ENCODE measurements at places on chromosomes 3 and 15.
A peak's percentile ranks its signal among the peaks of the same experiment; 100 is the strongest.

DNA sequence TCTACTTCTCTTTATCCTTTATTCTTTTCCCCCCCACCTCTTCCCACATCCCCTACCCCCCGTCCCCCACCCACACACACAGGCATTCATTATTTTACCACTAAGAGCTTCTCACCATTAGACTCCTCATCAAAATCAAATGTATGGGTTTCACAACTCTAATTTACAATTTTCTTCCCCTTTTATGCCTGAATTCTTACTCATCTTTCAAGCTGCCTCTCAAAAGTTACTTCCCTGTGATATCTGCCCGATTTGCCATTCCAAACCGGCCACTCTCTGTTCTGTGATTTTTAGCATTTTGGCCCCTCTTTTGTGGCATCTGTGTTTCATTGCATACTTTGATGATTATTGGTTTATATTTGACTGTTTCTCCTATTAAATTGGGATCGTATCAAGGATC lies 42.2 kb downstream of the SLC9A9 start:
- DNase-seq = no peak

DNA sequence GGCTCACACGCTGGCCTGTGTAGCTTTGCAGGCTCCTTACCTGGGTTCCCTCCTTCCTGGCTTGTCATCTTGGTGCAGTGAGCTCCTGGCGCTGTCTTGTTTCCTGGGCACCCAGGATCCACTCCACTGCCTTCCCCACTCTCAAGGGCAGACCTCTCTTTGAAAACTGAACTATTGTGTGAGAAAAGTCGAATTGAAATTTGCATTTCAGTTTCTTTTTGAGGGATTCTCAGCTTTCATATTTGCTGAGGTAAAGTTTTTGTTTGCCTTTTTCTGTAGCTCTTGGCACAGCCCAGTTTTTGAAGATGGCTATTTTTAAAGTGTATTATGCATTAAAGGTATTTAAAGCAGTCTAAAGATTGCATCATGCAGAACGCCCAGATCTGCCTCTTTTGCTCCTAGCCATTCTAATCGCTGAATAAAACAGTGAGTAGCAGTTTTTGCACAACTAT lies 70.1 kb downstream of the CCK start:
- DNase-seq = peak; percentile 90

GRCh38 chr3:8985876-8986275 lies 22.6 kb upstream of the RAD18 start:
- no peak for DNase-seq

DNA sequence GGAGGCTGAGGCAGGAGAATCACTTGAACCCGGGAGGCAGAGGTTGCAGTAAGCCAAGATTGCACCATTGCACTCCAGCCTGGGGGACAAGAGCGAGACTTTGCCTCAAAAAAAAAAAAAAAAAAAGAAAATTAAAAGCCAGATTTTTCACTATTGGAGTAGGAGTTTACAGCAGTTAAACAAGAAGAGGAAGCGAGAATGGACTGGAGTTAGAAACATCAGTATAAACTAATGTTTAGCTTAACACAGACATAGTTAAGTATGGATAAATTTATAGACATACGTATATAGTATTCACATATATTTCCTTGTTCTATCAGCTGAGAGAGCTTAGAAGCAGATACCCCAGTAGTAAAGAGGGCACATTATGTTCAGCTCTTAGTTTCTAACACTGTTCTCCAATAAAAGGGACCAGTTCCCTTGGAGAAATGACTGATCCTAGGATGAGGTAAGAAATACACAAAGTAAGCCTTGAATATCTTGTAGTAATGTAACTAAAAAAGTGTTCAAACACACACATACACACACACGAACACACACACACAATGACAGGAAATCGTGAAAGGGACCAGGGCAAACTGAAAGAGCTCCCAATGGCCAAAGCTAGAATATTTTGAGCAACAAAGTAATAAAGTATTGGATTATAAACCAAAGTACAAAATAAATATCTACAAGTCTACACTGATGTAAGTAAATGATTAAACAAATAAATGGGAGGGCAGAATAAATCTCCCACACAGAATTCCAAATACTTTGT lies 25.1 kb downstream of the PIK3CB start:
- DNase-seq = no peak

GRCh38 chr15:62684123-62684808 lies 358.3 kb upstream of the TPM1 start:
- no peak for DNase-seq

DNA sequence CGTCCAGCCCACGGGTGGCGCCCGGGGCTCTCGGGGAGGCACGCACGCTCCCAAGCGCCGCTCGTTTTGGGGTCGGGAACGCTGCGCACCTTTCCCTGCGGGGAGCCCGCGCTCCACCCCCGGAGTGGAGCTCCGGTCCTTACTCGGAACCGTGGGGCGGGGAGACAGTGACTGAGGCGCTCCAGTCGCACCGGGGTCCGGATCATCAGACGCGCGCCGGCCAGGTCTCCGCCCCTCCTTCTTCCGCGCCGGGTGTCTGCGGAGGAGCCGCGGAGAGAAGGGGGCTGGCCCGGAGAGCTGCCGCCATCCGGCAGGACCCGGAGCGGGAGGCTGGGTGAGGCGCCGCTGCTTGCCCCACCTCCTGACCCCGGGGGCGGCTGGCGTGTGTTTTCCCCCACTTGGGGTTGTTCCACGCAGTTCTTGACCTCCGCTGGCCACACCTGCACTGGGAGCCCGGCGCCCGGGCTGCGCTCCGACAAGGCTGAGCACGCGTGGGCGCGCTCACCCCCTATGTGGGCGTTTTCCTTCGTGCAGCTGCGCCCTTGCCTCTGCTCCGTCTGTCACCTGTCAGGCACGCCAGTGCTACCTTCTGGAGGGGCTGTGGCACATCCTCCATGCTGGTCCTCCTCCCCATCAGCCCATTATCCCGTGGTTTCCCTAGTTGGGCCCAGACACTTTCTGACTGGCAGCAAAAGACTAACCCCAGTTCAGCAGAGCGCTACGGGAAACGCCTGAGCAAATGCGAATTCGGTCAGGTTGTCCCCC lies at the start of gene MCF2L2:
Gene MCF2L2, minus strand, starts transcription at position 173 of the 765 bp plus-strand sequence. CDS start 642 bp downstream, outside the sequence.
- peak; percentile 68 for DNase-seq

GRCh38 chr3:98782824-98783500 lies 19.8 kb downstream of the ST3GAL6 start:
- peak; percentile 56 for DNase-seq

- DNase-seq = peak; percentile 14
These were observed 507.1 kb downstream of the IGSF11 start for GRCh38 chr3:118527514-118528044.

GRCh38 chr15:22888120-22888859 lies 49.8 kb downstream of the NIPA2 start:
- no peak for DNase-seq

- DNase-seq = no peak
These were observed 5.3 kb upstream of the TMEM115 start for GRCh38 chr3:50364573-50365079.

DNA sequence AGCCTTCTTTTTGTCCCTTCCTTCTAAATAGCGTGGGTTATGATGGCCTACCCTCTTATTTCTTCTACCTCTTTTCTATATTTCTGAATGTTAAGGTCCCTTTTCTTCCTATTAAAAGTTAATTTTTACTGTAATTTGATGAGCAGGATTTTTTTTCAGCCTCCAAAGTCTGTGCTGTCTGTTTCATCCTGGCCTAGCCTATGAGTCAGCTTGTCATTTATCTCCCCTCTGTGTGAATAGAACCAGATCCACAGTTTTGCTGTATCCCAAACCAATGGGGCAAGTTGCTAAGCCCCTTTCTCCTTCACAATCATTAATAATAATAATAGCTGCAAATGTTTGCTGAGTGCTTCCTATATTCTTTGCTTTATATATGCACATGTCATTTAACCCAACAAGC lies 18.1 kb upstream of the C3orf38 start:
- no peak for DNase-seq

DNA sequence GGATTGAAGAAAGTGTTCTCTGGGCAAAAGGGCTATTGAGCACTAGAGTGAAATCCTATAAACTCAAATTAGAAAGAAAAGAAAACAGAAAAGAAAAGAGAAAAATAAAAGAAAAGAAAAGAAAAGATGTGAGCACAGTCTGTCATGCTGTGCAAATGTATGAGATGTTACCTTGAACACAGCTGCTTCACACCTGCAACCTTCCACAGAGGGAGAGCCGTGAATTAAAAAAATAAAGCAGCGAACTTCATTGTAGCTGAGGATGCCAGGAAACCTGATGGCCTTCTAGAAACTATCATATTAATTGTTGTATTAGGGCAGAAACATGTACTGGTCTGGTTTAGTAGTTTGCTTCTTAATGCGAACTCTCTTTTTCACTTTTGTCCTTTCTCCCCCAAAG lies 88.0 kb upstream of the SATB1 start:
- DNase-seq = no peak

DNA sequence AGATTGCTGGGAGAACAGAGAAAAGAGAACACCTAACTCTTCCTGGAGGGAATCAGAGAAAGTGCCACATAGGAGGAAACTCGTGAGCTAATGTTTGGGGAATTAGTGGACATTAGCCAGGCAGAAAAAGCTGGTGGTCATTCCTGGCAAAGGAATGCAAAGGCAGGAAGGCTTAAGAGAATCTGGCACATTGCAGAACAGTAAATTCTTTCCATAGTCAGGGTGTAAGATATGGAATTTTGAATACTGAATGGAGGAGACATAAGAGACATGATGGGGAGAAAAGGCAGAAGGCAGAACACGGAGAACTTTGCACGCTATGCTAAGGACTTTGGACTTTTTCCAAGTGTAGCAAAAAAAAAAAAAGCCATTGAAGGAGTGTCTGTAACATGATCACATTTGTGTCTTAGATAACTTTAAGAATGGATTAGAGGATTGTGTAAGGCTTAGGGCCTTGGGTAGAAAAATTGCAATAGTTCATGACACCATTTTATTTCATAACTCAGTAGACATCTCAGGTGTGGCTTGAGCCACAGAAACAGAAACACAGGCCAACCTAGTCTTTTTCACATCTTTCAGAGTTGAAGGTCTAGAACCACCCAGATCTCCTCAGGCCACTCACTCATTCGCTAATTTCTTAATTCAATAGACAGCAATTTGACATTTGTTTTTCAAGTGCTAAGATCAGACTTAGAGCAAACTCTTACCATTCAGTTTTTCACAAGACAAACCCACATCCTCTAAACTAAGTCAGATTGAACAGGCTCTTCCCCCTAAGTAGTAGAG lies 31.2 kb upstream of the CCDC80 start:
- no peak for DNase-seq

GRCh38 chr15:101201411-101202174 lies 50.3 kb downstream of the CHSY1 start:
- no peak for DNase-seq

- peak; percentile 21 for DNase-seq
These were observed 396.3 kb downstream of the IL5RA start for GRCh38 chr3:2713923-2714322.

- DNase-seq = no peak
These were observed 2.6 kb downstream of the KIF7 start for GRCh38 chr15:89652666-89653065.

DNA sequence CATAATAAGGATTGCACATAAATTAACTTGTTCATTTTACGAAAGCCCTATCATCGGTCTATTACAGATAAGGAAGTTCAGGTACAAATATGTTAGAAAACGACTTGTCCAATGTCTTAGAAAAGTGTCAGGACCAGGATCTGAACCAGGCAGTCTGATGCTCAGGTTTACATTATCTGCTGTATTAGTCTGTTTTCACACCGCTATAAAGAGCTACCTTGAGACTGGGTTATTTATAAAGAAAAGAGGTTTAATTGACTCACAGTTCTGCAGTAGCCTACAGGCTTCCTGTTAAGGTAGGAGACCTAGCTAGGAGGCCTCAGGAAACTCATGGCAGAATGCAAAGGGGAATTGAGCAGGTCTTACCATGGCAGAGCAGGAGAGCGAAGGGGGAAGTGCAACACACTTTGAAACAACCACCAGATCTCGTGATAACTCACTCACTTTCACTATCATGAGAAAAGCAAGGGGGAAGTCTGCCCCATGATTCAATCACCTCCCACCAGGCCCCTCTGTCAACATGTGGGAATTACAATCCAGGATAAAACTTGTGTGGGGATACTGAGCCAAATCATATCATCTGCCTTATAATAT lies 45.8 kb upstream of the GOLIM4 start:
- DNase-seq = peak; percentile 18

- DNase-seq = no peak
These were observed 29.8 kb upstream of the EPHB3 start for GRCh38 chr3:184531626-184532280.

- DNase-seq = no peak
These were observed 269.2 kb upstream of the LRTM1 start for GRCh38 chr3:55197021-55197420.

DNA sequence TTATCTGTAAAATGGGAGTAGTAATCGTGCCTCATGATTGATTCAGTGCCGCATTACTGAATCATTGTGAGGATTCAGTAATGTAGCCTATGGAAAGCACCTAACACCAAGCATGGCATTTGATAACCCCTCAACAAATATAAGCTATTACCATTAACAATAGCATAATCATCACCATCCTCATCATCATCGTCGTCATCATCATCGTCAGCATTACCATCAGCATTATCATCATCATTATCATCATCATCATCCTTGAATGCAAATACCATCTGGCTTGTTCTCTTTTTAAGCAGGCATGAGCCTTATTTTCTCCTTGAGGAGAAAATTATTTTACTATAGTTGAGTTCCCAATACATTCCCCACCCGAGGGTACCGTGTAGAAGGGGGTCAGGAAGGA lies 115.4 kb upstream of the PTPRG start:
- no peak for DNase-seq

DNA sequence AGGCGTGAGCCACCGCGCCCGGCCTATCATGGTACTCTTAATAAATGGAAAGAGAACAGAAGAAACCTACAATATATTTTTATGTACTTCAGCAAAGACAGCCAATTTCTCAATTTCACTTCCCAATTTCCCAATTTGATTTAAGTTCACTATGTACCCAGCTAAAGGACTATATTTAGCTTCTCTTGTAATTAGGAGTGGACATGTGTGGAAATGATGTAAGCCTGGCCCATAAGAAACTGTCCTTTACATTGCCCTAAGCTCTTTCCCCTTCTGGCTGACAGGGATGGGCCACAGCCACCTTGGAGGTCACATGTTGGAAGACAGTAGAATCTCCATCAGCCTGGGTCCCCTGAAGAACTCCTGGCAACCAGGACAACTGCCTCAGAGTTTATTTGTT lies 6.2 kb downstream of the TMEM39A start:
- no peak for DNase-seq

DNA sequence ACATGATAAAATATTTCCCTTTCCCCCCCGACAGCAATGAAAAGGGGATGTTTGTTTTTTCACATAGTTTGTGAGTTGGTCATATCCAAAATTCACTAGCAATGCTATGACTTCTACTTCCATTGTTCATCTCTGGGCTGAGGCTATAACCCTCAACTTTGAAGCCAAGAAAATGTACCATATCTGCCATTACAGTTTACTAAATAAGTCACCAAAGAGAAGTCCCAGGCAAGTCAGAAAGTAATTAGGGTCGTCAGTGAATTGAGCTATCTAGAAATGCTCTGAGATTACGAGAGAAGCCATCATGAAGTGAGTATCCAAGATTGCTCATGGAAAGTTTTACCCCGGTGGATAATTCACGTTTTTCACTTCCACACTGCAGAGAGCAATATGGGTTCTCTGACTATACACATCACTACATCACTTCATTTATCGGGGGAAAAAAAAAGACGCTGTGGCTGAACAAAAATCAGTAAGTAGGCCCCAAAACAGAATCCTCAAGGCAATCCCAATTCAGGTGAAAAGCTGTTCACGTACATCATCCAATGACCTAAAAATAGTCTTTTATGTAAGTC lies 1.4 kb downstream of the PEAK1 start:
- no peak for DNase-seq

GRCh38 chr3:144200466-144200865 lies 228.8 kb downstream of the DIPK2A start:
- no peak for DNase-seq
